ENCODE measurements at places on chromosomes 5 and 9.

GRCh38 chr9:131423171-131423581, 29.3 kb downstream of the PRRC2B start:
- DNase-seq, result peak; percentile 57

- no peak for DNase-seq
These were observed 42.8 kb upstream of the TNFSF8 start for GRCh38 chr9:114973216-114973615.

- DNase-seq, result no peak
These were observed 78.0 kb downstream of the OTULIN start for GRCh38 chr5:14742498-14742897.

DNA sequence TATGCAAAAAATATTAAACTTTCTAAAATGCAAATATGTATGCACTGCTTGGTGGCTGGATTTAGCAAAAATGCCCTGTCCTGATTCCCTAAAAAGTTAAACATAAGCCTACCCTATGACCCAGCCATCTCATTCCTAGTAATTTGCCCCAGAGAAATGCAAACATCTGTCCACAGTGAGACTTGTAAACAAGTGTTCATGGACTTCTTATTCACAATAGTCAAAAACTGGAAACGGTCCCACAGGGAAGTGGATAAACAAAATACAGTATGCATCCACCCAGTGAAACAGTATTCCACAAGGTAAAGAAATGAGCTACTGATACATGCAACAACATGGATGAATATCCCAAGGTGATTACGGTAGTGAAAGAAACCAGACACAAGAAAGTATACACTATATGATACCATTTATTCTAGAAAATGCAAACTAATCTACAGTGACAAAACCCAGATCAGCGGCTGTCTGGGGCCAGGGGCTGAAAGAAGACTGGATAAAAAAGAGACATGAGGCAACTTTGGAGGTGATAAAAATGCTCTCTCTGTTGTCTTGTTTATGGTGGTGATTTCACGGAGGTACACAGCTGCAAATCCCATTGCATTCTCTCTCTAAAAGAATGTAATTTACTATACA, 277.3 kb downstream of the GLIS3 start:
- DNase-seq, result no peak

- DNase-seq, result no peak
These were observed 180.2 kb downstream of the AUH start for GRCh38 chr9:91181541-91181940.

DNA sequence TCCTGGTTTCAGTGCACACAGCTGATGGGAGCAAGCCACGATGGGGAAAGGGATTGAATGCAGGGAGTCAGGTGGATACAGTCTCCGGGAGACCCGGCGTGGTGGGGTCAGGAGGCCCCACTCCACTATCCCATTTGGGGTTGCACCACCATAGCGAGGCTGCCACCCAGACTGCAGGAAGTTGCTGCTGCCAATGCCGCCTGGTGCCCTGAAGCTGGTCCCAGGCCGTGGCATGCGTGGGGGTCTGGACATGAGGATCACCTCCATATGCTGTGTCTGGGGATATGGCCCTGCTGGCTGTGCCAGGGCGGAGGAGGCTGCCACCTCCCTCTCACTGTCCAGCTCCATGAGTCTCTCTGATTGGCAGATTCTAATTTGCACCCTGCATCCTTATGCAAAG, 45.3 kb downstream of the COL5A1 start:
- no peak for DNase-seq

- no peak for DNase-seq
These were observed 42.7 kb upstream of the NUDT12 start for GRCh38 chr5:103605277-103605676.

GRCh38 chr9:134171316-134172197, 7.2 kb upstream of the RNU6ATAC start:
- DNase-seq, result peak; percentile 71
